Activated CD4-positive, alpha-beta T cell treated with anti-CD3 and anti-CD28 coated beads for 24 hours (primary cell): ENCODE measurements at places on chromosomes 2 and 18.

DNA sequence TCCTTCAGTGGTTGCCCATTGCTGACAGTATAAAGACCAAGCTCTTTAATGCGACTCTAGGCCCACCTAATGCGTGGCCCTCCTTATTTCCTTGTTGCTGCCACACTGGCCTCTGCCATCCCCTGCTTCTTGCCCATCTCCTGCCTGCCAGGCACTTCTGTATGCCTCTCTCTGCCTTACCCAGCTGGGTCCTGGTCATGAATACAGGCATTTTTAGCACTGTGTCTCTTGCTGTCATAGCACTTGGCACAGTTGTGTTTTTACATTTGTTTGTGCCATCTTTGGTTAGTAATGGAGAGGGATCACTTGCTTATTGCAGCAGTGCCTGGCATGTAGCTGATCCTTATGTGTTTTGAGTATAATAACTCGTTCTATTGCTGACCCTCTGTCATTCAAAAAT is 38.7 kb downstream of the MAP4K4 start:
- no peak for DNase-seq

DNA sequence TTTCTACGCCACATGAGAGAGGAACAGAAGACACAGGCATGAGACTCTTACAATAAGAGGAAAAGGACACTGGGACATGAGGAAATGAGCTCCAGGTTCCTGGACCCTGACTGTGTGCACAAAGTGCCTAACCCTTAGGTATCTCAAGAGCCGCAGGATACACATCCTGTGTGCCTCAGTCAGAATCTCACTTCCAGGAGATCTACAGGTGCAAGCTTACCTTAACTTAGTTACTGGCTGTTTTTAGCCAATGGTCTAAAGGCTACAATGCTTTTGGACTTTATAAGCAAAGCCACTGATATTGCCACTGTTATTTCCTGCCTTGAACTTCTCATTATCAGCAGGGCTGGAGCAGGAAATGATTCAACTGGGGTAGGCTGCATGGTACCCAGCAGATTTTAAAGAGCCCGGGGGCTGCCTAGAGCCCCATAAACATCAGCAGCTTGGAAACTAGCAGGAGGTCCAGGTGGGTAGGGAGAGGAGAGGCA is 254.4 kb downstream of the ZNF521 start:
- no peak for DNase-seq

- DNase-seq: no peak
Measured at GRCh38 chr2:129469871-129470270, 509.6 kb upstream of the RAB6C start.

GRCh38 chr2:239381709-239382134 is 19.1 kb downstream of the HDAC4 start:
- DNase-seq: no peak

DNA sequence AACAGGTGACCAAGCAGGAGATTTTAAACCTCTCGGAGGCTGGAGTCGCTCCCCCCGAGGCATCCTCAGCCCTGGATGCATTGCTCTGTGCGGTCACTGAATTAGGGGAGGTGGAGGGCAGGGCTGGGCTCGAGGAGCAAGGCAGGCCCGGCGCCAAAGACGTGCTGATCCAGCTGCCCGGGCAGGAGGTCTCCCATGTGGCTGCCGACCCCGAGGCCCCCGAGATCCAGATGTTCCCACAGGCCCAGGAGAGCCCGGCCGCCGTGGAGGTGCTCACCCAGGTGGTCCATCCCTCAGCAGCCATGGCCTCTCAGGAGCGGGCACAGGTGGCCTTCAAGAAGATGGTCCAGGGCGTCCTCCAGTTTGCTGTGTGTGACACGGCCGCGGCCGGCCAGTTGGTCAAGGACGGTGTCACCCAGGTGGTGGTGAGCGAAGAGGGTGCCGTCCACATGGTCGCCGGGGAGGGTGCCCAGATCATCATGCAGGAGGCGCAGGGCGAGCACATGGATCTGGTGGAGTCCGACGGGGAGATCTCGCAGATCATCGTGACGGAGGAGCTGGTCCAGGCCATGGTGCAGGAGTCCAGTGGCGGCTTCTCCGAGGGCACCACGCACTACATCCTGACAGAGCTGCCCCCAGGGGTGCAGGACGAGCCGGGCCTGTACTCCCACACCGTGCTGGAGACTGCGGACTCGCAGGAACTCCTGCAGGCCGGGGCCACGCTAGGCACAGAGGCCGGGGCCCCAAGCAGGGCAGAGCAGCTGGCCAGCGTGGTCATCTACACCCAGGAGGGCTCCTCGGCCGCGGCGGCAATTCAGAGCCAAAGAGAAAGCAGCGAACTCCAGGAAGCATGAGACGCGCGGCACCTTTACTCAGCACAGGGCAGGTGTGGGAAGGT is 145.1 kb downstream of the PTGR3 start:
- no peak for DNase-seq

DNA sequence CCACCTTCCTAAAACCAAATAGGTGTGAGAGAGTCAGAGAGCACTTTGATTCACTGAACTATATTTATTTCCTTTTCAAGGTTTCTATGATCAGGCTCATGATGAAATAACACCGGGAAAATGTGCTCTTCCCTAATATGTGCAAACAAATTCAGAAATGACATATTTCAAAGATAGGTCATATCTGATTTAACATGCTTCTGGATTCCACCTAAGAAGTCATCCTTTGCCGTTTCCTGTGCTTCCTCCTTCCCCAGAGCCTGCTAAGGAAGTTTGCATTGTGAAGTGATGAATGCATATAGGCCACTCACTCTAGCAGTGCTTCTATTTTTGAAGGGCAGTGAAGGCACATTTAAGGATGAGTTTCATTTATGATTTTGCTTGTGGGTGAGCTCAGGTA is 327.6 kb downstream of the TDRD15 start:
- DNase-seq: no peak

- DNase-seq: no peak
Measured at GRCh38 chr18:63480476-63480875, 3.7 kb downstream of the SERPINB5 start.

GRCh38 chr2:7429733-7430132 is 512.5 kb downstream of the RNF144A start:
- no peak for DNase-seq

DNA sequence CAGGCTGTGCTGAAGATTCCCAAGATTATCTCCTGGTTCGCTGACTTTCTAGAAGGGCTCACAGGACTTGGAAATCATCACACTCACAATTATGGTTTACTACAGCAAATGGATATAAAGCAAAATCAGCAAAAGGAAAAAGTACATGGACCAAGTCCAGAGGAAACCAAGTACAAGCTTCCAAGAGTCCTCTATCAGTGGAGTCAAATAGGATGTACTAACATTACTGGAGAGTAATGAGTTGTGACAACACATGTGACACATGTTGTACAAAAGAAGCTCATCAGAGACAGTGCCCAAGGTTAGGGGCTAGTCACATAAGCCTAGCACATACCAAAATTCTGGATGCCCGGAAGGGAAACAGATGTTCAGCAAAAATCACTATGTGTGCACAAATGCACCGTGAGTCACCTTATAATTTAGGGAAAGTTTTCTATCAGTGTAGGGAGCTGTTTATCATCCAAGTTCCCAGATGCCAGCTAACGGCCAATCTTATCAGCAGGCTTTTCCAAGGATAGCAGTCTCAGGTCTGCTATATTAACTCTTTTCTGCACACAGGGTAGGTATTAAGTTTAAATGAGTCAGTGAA is 9.5 kb downstream of the TMEM237 start:
- no peak for DNase-seq

GRCh38 chr18:24006712-24007313 is 7.7 kb upstream of the TTC39C start:
- DNase-seq: no peak

GRCh38 chr2:234761910-234762309 is 189.9 kb upstream of the SH3BP4 start:
- DNase-seq: no peak
